ENCODE measurements at places on chromosomes 13 and 19.
A peak's percentile ranks its signal among the peaks of the same experiment; 100 is the strongest.

DNA sequence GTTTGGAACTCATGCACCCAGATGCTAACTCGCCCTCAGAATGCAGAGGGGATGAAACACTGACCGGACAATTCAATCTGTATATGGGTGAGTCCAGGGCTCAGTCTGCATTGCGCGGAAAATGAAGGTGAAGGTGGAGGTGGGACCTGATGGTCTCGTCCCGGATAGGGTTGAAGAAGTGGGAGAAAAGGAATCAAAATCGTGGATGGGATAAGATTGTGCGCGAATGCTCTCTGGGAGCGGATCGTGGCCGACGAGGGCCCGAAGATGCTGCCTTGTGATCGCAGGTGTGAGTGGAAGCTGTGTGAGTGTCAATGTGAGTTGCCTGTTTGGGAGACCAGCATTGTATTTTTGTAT is 594 bp upstream of the ZNF850 start:
- DNase-seq: no peak

DNA sequence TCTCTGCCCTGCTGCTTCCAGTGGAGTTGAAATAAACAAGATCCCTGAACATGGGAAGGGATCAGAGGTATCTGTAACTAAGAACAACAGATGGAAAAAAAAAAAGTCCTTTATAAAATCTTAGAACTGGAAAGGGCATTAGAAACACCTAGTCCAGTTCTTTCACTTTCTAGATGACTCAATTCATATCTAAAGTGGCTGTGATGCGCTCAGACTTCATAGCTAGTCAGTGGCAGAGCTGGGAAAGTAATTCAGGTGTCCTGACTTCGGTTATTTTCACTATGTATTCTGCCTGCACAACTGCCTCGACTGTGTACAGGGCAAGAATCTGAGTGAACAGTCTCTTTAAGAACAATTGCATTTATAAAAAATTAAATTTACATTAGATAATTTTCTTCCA is 151.8 kb upstream of the TMTC4 start:
- DNase-seq: no peak

GRCh38 chr13:101712026-101712348 is 259.5 kb downstream of the ITGBL1 start:
- DNase-seq: no peak

- peak; percentile 79 for DNase-seq
Observed at GRCh38 chr13:75357576-75358289, 124.2 kb downstream of the TBC1D4 start.

DNA sequence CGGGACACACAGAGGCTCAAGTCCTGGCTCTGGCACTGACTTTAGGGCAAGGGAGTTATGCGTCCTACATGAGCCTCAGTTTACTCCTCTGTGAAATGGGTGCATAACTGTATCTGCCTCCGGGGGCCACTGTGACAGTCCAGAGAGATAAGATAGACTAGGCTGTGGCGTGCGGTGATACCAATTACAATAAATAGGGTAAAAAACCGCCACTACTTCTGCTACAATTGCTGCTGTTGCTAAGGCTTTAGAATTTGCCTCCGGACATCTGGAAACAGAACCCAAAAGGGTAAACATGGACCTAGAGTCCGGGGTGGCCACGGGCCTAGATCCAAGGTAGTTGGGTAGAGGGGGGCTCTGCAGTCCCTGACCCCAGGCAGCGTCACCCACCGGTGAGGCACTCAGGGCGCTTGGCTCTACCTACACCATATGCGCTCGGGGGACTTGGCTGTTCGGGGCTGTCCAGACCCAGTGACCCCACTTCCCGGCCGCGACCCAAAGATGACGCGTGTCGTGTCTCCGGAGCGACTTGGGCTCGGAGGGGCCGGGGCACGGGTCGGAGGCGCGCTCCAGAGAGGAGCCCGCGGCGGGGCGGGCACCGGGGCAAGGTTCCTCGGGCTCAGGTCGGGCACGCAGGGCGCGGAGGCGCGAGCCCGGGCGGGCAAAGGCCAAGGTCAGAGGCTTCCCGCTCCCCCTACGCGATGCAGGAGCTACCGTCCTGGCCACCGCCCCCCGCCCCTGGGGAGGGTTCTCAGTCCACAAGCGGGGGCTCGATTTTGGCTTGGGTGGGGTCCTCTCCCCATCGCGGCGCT is 1.1 kb downstream of the INSR start:
- DNase-seq: peak; percentile 5

- DNase-seq: no peak
Observed at GRCh38 chr13:80340651-80341100, 250 bp downstream of the SPRY2 start.

DNA sequence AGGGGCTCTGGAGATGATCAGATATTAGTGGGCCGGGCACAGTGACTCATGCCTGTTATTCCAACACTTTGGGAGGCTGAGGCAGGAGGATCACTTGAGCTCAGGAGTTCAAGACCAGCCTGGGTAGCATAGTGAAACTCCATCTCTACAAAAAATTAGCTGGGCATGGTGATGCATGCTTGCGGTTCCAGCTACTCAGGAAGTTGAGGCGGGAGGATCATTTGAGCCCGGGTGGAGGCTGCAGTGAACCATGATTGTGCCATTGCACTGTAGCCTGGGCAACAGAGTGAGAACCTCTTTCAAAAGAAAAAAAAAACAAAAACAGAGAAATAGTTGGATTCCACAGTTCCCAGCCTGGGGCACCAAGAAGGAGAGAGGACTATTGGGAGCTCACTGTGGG is 17.9 kb upstream of the SHFL start:
- no peak for DNase-seq

- DNase-seq: peak; percentile 72
Observed at GRCh38 chr19:58361900-58362271, 665 bp downstream of the ZNF497 start.

GRCh38 chr19:39405958-39406655 is 540 bp upstream of the ZFP36 start:
- DNase-seq: no peak

DNA sequence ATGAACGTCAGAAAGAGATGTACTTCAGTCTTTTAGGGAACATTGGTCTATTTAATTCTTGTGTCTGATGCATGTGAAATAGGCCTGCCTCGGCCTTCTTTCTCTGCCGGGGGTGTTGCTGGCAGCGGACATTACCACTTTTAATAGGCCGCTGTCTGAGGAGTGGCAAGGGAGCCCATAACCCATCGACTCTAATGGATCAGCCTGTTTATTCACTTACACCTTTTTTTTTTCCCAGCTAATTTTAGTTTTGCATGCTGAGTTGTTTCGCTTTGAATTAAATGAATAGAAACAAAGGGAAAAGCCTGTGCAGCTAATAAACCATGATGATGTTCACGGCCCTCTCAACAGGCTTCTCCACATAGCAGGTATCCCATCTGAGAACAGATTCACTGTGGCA is 78.4 kb downstream of the KCTD15 start:
- DNase-seq: no peak

DNA sequence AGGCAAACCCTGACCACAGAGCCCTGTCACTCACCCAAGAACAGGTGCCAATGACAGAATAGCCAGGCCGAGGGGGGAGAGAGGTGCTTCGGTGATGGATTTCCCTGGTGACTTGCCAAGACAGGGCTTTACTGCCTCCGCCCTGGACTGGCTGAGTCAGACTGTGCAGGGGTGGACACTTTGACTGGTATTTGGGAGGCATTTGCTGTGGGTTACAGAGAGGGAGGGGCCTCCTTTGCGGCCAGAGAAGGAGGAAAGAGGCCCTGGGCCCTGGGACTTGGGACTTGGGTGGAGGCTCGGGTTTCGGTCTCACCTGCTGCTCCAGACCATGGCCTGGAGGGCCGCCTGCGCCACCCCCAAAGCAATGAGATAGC is 4.6 kb upstream of the EPS8L1 start:
- peak; percentile 46 for DNase-seq

DNA sequence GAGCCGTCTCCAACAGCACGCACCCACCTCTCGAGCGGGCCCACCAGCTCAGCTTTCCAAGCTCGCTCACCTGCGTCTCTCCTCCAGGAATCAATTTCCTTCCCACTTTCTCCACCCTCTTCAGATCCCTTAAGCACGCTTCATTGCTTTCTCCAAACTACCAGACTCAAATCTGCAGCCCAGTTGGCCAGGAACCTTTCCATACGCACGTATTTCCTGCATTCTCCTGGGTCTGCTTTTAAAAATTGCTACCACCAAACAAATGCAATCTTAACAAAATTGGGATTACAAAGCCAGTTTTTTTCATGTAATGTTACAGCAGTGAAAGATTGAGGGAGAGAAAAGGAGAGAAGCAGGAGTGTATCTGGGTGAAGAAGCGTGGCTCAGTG is 1.5 kb downstream of the ENOX1 start:
- DNase-seq: no peak

DNA sequence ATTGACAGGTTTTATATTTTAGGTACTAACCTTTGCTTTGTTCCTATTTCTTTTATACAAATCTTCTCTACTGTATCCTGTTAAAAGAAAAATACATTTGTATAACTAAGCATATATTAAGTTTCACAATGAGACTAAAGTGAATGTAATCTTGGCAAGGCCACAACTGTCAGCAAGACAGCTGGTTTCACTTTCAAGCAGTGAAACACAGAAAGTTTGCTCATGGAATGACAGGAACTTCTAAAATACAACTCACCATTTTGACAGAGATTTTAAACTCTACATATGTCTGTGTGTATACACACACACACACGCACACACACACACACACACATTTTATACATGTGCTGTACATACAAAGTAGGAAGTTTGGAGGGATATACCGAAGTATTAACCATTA is 53.3 kb downstream of the PARP4 start:
- DNase-seq: no peak

DNA sequence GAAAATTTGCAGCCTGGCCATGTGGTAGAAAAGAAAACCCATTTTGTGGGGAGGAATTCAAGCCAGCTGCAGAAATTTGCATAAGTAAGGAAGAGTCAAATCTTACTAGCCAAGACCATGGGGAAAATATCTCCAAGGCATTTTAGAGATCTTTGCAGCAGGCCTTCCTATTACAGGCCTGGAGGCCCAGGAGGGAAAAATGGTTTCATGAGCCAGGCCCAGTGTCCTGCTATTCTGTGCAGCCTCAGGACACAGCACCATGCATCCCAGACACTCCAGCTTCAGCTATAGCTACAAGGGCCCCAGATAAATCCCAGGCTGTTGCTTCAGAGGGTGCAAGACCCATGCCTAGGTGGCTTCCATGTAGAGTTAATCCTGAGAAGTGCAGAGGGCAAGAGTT is 1590.1 kb upstream of the PRR20A start:
- DNase-seq: no peak

GRCh38 chr19:1041835-1042685 is 2.2 kb downstream of the ABCA7 start:
- DNase-seq: no peak

DNA sequence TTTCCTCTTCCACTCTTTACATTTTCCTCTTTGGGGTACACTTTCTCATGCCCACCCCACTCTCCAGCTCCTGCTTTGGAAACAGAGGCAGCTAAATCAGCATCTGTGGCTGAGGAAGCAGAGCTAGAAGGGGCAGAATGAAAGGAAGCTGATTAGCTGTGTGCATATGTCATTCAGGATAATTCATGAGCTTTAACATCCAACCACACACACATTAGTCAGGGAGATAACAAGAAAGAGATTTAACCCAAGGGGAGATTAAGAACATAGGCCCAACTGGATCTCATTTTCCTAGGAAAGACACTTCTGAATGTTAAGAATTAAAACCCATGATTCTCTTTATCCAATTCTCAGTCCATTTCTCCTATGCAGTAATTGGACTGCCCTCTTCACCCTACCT is 405.5 kb downstream of the TBC1D4 start:
- peak; percentile 9 for DNase-seq

GRCh38 chr19:40831502-40832430 is 18.5 kb downstream of the CYP2A6 start:
- no peak for DNase-seq

- no peak for DNase-seq
Observed at GRCh38 chr19:16067205-16067938, 8.9 kb upstream of the TPM4 start.

DNA sequence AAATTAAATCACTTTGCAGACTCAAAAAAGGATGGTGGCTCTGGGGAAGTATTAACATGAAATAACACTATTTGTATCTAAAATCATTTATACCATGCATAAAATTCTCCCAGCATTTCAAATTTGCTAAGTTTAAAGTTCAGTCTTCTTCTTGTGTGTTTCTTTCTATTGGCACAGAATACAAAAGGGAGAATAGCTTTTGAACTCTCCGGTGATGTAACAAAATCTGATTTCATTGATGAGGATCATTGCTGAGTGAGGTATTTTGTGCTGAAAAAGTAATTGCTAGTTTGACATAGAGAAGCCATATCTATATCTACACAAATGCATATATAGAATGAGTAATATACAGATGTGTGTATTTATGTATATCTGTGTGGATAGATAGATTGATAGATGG is 174.8 kb downstream of the LACC1 start:
- no peak for DNase-seq

DNA sequence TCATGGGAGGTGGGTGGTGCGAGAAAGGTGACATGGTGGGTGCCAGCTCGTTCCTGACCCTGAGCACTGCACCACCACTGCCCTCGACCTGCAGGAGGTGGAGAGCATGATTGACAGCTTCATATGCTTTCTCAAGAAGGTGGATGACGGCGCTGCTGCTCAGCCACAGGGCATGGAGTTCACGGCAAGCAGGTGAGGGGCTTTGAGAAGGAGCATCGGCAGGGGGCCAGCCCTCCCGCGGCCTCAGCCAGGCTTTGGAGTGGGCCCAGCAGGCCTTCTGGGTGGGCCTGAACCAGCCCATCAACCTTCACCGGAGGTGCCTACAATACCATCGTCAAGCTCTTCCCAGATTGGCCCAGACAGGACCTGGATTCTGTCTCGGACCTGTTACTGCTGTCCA is 18.9 kb upstream of the ZNF14 start:
- DNase-seq: no peak

GRCh38 chr19:51702103-51702824 is 9.1 kb downstream of the SPACA6 start:
- DNase-seq: peak; percentile 79

Data from cardiac muscle cell (in vitro differentiated cells and primary cell).